ENCODE measurements at places on chromosomes 1 and 21.

GRCh38 chr1:59574085-59574484, 240.7 kb upstream of the HOOK1 start:
- DNase-seq = no peak

DNA sequence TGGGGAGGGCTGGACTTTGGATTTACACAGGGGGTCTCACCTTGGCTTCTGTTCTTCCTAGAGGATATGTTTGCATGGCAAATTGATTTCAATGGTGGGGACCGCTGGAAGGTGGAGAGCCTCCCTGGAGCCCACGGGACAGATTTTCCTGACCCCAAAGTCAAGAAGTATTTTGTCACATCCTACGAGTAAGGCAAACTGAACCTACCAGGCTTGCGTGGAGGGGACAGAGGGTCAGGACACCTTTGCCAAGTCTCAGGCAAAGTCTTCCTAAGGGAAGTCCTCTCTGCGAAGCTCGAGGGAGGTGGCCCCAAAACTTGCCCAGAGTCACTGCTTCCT, 7.2 kb downstream of the FBXO6 start:
- no peak for DNase-seq

DNA sequence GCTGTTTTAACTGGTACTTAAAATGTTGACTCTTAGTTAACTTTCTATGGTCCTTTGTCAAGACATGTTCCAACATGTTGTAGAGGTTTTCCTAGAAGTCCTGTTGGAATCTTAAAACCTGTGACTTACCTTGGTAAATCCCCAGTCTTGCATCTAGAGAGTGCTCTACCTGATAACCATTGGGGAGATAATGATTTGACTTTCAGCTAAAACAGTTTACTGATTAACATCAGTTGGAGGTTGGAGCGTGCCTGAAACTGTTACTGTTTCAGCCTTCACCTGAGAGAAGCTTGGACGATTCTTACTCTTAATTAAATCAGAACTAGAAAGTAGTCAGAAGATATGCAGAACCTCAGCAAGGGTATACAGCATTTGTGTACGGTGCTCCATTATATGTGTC, 8.8 kb downstream of the MDM4 start:
- DNase-seq = no peak

DNA sequence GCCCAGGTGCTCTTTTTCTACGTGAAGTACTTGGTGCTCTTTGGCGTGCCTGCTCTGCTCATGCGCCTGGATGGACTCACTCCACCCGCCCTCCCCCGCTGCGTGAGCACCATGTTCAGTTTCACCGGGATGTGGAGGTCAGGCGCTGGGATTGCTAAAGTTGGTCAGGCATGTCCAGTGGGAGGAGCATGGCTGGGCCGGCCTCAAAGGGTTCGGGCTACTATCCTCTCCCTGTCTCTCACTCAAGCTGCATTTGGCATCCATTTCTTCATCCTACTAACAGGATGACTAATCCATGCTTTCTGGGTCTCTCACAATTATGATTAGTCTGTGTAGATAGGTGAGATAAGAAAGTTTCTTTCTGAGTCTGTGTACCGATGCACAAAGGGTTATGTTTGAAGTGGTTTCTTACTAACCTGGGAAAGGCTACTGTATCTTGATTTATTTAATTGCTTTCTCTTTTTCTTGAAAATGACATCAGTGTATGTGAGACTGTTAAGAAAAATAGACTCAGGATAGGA, 135.9 kb downstream of the HHAT start:
- no peak for DNase-seq

GRCh38 chr1:205676002-205676401, 4.3 kb downstream of the SLC45A3 start:
- DNase-seq = no peak

DNA sequence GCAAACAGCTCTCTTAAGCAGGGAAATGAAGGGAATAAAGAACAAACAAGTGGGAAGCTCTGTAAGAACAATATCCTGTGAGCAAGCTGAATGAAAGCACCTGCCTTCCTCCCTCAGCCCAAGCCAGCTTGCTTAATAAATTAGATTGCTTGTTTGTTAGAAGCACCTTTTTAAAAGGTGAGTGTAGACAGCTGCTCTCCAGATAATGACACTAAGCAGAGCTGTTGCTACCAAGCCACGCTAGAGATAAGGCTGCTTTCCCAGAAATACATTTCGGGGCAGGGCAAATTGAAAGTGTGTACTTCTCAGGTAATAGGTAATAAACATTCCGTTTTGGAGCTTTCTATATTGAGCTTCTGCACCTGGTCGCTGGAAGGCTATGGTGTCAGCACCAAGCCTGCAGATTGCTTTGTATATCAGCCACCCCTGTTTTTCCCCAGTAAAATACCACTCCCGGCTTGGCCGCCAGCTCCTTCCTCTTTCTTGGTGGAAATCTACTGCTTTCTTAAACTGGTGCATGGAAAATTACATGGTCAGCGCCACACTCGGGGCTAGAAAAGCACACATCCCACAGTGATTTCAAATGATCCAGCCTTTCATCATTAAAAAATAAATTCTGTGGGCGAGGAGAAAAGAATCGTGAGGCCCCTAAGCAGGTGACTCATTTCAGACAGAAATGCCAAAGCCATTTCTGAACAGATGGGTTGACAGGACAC, 151.3 kb downstream of the ETS2 start:
- DNase-seq = no peak

DNA sequence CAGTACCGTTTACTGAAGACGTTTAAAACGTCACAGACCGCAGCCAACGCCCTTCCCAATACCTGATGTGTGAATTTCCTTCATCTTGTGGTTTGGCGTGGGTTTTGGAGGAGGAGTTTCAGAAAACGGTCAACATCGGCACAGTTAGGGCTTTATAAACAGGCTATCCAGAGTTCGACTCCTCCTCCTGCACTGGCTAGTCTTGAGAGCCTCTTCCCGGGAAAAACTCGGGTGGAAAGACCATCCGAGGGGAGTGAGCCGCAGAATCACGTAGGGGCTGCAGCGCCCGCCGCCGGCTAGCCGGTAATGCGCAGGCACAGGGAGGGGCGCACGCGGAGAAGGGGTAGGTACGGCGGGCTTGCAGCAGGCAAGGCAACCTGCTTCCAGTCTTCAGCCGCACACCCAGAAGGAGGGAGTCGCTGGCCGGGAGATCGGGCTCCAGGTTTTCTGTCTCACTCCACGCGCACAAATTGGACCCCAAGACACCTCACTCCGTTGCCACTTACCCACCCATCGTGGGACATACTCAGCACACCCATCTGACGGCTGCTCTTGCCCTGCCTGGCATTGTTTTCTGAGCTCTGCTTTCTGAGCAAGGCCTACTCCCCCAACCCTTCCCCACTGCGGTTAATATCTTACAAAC, 25.4 kb downstream of the SLC19A2 start:
- DNase-seq = no peak

DNA sequence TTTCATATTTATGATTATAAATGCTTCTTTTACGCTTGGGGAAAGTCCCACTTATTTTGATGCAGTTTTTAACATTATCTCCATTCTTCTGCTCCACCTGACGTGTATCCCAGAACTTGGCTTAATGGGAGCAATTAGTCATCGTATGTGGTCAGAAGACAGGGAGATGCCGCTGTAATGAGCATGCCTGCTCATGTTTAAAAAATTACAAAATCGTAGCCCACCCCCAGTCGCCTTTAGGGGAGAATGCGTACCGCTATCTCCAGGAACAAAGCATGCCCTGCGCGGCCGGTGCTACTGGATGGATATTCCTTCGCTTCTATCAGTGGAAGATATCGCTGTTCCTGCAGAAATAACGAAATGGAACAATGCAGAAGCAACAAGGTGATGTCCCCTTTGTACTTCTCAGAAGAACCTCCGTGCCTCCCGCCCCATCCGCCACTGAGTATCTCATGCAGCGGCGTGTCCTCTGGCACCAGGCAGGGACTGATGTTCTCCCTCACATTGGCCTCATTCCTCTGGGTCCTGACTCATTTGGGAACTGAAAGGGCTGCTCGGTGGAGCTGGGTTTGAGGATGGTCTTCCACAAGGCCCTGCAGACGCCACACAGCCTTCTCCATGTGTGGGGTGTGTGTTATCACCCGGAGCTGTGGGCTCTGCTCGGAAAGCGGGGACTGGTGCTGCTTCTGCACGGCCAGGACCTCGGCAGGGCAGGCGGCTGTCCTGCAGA, 116.3 kb upstream of the COL6A1 start:
- DNase-seq = peak; percentile 22

- DNase-seq = no peak
Observed at GRCh38 chr1:246012341-246012740, 494.7 kb downstream of the SMYD3 start.

- no peak for DNase-seq
Observed at GRCh38 chr1:116431870-116432500, 58.9 kb downstream of the ATP1A1 start.

GRCh38 chr1:158180741-158181576, at the start of gene CD1D:
CD1D (plus strand) TSS chr1:158180895; CDS start chr1:158181102, 207 bp downstream.
- DNase-seq = peak; percentile 81

- DNase-seq = no peak
Observed at GRCh38 chr1:200873116-200873670, 412 bp downstream of the GPR25 start.

- no peak for DNase-seq
Observed at GRCh38 chr1:46218443-46218842, 15.3 kb downstream of the LURAP1 start.

GRCh38 chr1:5947978-5948680, 44.1 kb downstream of the NPHP4 start:
- no peak for DNase-seq

All from aorta (tissue), 5 donors.